NAMALWA (cell line): ENCODE measurements at places on chromosomes 6 and 20.

DNA sequence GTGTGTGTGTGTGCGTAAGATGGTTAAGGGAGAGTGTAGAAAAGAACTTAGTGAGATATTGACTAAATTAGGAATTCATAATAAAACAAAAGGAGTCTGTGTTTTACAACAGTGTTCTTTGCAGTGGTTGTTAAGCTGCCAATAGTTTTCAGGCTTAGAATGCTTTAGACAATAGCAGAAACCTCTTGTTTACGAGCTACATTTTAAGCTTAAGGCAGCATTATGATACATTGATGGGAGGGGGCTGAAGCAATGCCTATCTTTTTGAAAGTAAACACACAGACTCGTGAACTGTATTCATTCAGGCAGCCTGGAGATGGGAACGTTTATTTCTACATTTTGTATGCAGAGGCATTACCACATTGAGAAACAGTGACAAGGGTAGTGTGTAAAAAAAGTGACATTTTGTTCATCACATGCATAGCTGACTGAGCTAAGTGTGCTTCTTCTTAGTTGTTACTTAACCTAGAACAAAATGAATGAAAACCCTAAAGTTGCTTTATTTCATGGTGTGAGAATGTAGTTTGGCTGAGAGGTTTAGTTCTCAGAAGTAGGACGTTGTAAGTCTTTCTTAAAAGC lies 21.2 kb downstream of the CLVS2 start:
- DNase-seq = no peak

DNA sequence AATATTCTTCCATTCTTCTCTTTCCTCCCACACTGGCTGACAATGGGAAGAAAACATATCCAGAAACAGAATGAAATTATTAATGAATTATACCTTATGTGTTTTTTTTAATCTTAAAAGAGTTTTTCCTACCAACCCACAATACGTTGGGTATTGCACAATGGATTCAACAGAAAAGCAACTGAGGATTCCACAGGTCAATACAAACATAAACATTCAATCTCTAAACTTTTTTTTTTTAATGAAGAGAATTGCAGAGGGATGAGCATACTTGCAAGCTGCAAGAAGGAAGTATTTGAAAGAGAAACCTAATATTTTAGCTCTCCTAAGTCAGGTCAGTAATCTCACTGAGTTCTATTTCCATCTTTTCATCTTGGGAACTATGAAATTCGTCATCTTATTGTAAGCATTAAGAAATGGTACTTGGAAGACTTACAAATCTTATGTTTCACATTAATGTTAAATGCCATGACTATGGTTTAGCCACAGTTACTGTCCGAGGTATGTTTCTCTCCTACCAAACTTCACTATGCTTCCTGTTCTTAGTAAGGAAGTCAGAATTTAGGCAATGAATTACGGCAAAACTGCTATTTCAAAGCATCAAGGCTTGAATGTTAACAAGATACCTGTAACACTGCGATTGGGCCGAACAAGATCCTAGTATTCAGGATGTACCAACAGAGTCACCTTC lies 100.8 kb downstream of the HIVEP2 start:
- DNase-seq = peak; percentile 39

DNA sequence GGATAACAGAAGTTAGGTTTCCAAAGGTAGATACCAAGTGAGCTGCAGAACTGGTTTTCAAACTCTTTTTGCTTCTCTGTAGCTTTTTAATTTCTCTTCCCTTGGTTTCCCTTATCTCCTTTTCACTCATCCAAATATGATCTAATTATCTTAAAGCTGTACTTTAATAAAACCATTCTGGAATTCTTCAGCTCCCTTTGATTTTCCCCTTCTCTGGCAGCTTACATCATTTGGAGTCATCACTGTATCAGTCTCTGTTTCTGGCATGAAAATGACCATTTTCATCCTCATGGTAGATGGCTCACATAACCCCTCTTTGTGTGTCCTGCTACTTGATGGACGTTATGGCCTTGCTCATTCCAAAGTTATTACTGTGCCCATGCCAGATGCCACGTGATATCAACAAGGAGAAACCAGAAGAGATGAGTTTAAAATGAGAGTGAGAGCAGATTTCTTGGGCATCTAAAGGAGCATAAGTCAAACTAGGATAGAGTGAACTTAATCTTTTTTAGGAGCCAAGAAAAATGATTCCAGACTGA lies 620.2 kb downstream of the QKI start:
- DNase-seq = no peak

DNA sequence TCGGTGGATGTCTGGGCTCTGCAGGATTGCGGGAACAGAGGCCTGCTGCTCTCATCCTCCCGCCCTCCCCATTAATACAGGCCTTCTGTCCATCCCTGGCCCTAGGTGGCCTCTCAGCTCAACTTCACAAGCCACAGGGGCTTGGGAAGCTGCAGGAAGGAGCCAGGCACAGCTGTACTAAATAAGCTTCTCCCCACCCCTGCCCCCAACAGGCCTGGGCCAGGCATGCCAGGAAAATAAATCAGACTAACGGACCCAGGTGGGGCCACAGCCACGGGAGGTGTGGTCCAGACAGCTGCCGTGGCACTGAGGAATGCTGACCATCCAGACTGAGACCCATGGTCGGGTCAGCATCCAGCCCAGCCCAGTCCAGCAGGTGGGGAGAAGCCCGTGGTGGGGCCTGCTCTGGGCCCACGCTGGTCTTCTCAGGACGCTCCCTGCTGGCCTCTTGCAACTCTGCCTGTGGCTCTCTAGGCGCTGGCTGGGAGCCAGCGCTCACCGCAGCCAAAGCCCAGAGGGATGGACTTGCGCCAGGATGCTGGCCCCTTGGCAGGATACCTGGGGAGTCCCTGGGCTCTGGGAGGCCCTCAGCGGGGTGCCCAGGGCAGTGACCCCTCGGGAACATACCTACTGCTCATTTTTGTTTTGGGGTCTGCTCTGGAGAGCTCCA lies 8.6 kb upstream of the YTHDF1 start:
- DNase-seq = no peak

DNA sequence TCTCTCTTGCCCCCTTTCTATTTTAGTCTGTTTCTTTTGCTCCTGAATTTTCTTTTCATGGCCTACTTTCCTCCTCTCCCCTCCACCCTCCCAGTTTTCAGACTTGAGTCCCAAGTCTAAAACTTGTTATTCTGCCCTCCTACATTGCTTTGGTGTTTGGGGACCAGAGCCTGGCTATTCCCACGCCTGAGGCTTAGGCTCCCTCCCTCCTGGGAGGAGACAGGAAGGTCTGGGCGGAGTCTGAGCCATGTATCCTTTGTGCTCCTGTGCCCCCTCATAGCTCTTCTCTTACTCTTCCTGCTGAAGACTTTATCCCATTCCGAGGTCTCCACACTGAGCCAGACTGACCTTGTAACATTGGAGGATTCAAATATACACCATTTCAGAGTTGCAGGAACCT lies 69.5 kb downstream of the DAAM2 start:
- DNase-seq = no peak

DNA sequence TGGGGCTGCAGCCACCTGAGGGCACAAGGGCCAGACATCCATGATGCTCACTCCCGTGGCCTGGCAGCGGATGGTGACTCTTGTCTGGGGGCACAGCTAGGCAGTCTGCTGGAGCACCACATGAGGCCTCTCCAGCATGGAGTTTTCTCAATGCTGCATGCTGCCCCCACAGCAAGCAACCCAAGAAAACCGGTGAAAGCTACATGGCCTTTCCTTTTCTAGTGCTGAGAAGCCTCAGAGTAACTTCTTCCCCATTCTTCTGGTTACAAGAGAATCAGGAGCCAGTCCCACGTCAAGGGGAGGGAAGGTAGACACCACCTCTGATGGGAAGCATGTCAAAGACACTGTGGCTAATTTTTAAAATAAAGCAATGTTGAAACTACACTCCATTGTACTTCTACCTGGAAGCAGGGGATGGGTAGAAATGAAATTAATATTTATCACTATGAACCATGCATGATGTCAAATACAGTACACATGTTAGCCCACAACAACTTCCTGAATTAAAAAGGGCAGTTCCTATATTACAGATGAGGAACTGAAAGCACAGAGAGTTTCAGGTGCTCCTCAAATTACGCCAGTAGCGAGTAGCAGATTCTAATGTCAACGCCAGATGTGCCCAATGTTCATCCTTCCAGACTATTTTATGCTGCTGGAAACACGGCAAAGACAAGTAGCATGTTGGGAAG lies 101.5 kb downstream of the LAMP5 start:
- DNase-seq = peak; percentile 80

DNA sequence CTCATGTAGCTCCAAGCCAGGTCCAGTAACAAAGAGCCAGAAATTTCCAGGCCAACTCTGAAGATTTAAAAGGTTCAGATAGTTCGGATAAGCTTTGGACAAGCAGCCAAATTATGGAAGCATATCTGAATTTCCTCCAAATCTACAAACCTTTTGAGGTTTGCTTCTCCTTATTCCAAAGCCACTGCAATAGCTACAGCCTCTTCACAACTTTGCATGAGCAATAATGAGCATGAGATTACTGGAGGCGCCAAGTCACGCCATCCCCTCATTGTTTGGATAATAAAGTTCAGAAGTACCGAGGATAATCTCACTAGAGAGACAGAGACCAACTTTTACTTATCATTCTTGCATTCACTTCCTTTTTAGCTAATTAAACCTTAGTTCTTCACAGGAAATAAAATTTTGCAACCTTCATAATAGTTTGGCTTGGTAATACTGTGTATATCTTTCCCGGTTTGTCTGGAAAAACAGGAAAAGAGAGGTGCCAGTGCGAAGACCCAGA lies 329.6 kb upstream of the RSPO3 start:
- DNase-seq = no peak

DNA sequence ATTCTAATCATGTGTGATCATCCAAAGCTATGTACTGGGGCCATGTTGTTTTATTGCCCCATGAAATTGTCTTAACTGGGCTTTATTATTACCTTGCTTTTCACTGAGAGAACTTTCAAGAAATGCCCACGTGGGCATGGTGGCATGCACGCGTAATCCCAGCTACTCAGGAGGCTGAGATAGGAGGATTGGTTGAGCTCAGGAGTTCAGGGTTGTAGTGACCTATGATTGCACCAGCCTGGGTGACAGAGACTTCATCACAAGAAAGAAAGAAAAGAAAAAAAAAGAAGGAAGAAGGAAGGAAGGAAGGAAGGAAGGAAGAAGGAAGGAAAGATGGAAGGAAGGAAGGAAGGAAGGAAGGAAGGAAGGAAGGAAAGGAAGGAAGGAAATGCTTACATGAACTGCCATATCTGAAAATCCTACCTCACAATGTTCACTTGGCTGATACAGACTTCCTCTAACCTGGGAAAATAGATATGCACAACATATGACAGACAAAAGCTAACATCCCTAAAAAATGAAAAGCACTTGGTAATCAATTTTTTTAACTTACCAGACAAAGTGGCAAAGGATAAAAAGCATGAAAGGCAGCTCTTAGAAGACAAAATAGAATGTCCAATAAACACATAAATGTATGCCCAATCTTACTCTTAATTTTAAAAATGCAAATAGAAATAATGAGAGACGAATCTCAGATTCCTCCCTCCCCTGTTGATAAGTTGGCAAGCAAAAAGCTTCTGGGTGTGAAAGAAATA lies 25.5 kb upstream of the TMEM244 start:
- no peak for DNase-seq

- DNase-seq = no peak
Observed at GRCh38 chr6:133259561-133259960, 18.4 kb downstream of the EYA4 start.

- peak; percentile 57 for DNase-seq
Observed at GRCh38 chr6:144931172-144932035, 646.3 kb downstream of the UTRN start.

DNA sequence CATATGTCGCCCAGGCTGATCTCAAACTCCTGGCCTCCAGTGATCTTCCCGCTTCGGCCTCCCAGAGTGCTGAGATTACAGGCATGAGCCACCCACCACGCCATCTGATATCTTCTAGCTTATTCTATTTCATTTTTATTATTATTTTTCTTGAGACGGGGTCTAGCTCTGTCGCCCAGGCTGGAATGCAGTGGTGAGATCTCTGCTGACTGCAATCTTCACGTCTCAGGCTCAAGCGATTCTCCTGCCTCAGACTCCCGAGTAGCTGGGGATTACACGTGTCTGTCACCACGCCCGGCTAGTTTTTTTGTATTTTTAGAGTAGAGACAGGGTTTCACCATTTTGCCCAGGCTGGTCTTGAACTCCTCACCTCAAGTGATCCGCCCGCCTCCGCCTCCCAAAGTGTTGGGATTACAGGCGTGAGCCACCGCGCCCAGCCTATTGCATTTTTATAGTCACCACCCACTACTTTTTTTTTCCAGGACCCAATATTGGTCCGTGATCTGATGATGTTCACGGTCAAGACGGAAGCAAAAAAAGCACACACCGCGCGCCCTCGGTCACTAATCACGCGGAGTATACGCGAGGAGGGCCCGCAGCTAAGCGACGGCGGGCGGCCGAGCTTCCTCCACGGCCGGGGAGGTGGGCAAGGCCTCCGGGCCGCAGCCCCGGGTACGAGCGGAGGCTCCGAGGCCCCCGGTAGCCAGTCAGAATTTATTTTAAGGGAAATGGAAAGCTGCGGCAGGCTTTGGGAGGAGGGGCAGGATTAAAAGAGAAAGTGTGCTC lies 1.1 kb upstream of the LSM14B start:
- DNase-seq = peak; percentile 75

DNA sequence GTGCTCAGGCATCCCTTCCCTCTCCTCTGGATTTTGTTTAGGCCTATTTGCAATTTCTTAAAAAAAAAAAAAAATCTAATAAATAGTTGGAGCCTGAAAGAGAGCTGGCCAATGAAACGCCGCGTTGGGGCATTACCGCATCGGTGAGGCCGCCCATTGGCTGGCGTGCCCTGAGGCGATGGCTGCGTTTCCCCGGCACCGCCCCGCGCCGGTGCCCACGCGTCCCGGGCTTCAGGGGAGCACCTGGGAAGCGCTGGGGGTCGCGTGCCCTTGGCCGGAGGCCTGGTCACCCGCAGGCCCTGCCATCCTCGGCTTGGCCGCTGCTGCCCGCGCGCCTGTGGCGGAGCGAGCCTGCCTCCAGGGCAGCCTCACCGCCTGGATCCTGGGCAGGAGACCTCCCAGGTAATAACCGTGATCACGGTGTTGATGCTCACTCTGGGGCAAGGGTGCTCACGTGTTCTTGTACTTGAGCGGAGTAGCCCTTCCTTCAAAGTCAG lies 155.4 kb downstream of the NRN1 start:
- DNase-seq = peak; percentile 17

GRCh38 chr6:151307501-151307900 lies 67.7 kb downstream of the AKAP12 start:
- DNase-seq = no peak

- no peak for DNase-seq
Observed at GRCh38 chr6:40997234-40997957, 41.6 kb downstream of the UNC5CL start.

DNA sequence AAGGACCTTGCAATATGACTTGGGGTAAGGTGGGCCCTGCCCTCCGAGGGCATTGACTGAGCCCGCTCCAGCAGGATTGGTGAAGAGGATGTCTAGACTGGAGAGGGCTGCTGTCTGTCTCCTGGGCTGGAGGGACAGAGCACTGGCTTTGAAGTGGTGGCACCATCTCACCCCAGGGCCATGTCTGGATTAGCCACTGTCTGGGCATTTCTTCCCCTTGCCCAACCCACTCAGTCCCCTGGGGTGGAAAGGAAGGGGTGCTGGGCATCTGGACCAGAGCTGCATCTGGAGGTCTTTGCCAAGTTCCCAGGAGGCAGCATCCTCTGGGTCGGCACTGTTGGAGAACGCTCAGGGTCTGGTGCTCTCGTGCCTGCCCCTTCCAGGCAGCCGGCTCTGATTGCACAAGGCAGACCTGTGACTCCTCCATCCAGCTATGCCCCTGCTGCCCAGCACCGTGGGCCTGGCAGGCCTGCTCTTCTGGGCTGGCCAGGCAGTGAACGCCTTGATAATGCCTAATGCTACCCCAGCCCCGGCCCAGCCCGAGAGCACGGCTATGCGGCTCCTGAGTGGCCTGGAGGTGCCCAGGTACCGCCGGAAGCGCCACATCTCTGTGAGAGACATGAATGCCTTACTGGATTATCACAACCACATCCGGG lies at the start of gene R3HDML:
TSS of gene R3HDML (plus strand) at position 319 of the 656 bp plus-strand sequence. CDS start at position 434, 115 bp downstream.
- DNase-seq = no peak
